Activated CD4-positive, alpha-beta T cell treated with anti-CD3 and anti-CD28 coated beads, Interleukin-2, amount 10 ng/mL, durations not matched to agents 24 days and 14 days (primary cell): ENCODE measurements at places on chromosomes 4 and X. TPM values are rescaled to one million over a fixed set of nuclear protein-coding genes. Genes with fewer than 3 reads are reported as not detected.

DNA sequence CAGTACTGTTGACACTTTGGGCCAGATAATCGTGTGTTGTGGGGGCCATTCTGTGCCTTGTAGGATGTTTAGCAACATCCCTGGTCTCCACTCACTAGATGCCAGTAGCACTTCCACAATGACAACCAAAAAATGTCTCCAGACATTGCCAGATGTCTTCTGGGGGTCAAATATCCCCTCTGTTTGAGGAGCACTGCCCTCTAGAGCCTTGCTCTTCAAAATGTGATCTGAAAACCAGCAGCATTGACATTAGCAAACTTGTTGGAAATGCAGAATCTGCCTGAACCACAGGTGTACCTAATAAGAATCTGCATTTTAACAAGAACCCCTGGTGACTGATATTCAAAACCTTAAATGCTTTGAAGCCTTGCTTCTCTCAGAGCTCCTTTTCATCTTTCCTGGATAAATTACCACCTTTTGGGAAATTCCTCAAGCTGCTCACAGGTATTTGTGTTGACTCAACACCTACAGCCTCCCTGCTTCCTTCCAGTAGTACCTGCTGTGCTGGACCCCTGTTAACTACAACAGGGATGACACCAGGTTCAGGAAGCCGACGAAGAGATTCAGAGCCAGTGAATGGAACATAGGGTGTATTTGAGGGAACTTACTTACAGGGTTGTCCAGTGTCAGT, 459.0 kb upstream of the NR3C2 start:
- no peak for DNase-seq

DNA sequence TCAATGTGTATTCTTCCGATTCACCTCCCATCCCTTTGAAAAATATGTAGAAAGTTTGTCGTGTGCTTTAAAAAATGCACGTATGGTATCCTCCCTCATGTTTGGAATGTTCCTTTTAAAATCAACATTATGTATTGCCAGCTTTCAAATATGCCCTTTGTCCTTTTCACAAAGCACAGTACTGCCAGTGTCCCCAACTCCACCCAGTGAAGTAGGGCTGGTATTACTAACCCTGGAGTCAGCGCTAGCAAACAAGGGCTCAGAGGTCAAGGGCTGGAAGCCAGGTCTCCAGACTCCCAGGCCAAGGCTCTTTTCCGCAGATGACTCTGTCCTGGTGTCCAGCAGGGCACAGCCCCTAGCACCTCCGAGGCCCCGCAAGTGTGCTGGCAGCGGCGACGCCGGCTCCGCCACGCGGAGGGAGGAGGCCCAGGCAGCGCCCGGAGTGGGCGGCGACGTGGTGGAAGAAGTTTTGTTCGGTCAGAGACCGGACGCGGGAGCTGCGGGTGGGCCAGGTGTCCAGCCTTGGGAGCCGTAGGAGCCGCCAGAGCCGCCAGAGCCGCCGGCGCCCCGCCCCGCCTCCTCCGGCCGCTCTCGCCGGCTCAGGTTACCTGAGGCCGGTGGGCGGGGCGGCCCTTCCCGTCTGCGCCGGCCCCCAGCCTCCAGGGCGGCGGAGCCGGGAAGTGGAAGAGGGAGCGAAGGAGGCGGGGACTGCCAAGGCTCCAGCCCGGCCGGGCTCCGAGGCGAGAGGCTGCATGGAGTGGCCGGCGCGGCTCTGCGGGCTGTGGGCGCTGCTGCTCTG, at the start of gene IL13RA1:
TSS of gene IL13RA1 (plus strand) at position 720 of the 799 bp plus-strand sequence. CDS start at position 753, 33 bp downstream.
- DNase-seq: peak; percentile 72

GRCh38 chrX:128805236-128805635, 718.1 kb downstream of the SMARCA1 start:
- DNase-seq: no peak

DNA sequence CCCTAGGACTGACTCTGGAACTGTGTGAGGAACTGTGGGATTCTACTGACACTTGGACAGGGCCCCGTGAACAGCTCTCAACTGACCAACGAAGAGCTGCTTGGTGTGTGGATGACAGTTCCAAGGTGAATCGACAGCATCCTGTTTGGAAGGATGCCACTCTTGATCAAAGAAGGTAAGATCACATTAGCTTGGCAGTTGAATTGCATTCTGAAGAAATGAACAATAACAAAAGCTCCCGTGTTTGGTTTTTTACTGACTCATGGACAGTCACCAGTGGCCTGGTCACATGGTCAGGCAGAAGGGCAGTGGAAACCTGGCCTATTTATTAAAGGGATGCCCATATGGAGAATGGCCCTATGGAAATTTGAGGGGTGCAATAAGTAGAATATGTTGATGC, 33.1 kb upstream of the GPR34 start:
- no peak for DNase-seq

BMP3 gene
- not detected in 2 replicates for total RNA-seq
